ENCODE measurements at places on chromosomes 7 and 10.

DNA sequence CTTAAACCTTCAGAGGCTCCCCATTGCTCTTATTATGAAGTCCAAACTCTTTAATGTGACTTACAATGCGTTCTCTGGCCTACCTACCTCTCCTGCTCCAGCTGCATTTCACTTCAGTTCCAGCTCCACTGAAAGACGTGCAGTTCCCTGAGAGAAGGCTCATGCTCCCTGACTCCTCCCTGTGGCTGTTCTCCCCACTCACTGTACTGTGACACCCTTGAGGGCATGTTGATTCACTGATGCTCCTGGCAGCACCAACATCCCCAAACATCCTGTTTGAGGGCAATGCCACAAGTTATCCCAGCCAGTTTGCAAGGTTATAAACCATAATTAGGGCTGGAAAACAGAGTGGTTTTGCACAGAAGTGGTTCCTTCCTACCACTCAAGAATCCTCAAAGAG, 111.2 kb downstream of the LSM5 start:
- H3K27ac ChIP-seq, result no peak overlapping the region
- DNase-seq, result no peak
- no peaks in the 10 kb centered on the region for H3K4me1 ChIP-seq
- H3K27me3 ChIP-seq, result peaks cover 26% of the 10 kb centered on the region

- no peaks in the 10 kb centered on the region for H3K36me3 ChIP-seq
- no peak overlapping the region for H3K27ac ChIP-seq
- no peaks in the 10 kb centered on the region for H3K27me3 ChIP-seq
- no peak overlapping the region for H3K4me3 ChIP-seq
- H3K4me1 ChIP-seq, result no peaks in the 10 kb centered on the region
These were observed 265.0 kb upstream of the GLI3 start for GRCh38 chr7:42502022-42502421.

GRCh38 chr7:56086761-56087160, 6.0 kb downstream of the PHKG1 start:
- DNase-seq, result no peak
- no peak overlapping the region for H3K4me3 ChIP-seq

GRCh38 chr10:110733218-110733952, 89.2 kb downstream of the RBM20 start:
- H3K27me3 ChIP-seq, result peaks cover 45% of the 10 kb centered on the region
- no peak for DNase-seq
- H3K36me3 ChIP-seq, result no peaks in the 10 kb centered on the region

- H3K36me3 ChIP-seq, result peaks cover 24% of the 10 kb centered on the region
- no peak overlapping the region for H3K27ac ChIP-seq
- H3K27me3 ChIP-seq, result no peaks in the 10 kb centered on the region
- peaks cover 75% of the 10 kb centered on the region for H3K4me1 ChIP-seq
- DNase-seq, result no peak
These were observed 6.3 kb downstream of the CAMK2G start for GRCh38 chr10:73867871-73868631.

DNA sequence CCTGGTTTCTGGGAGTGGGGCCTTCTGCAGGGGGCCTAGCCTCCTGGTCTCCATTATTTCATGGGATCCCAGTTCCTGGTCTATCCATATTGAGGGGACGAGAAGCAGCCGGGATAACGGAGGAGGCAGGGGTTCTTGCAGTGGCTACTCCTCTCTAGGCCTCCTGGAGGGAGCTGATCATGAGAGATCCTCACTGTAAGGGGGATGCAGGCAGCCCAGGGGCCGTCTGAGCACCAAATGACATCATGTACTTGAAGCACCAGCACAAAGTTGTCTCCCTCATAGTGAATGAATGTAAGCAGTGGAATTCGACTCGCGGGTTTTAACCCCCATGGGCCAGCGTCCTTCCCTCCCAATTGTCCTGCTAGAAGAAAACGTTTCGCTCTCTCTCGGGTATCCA, 964 bp upstream of the ADCY1 start:
- peaks cover 4% of the 10 kb centered on the region for H3K36me3 ChIP-seq
- H3K27me3 ChIP-seq, result peaks cover 81% of the 10 kb centered on the region
- peaks cover 4% of the 10 kb centered on the region for H3K4me1 ChIP-seq
- no peak overlapping the region for H3K27ac ChIP-seq

GRCh38 chr7:49624611-49625010, 148.8 kb upstream of the VWC2 start:
- no peak overlapping the region for H3K4me3 ChIP-seq
- no peaks in the 10 kb centered on the region for H3K4me1 ChIP-seq

GRCh38 chr7:96669812-96670211, 39.8 kb downstream of the SEM1 start:
- H3K4me1 ChIP-seq, result peaks cover 3% of the 10 kb centered on the region
- no peak overlapping the region for H3K4me3 ChIP-seq
- no peaks in the 10 kb centered on the region for H3K27me3 ChIP-seq
- no peak for DNase-seq

DNA sequence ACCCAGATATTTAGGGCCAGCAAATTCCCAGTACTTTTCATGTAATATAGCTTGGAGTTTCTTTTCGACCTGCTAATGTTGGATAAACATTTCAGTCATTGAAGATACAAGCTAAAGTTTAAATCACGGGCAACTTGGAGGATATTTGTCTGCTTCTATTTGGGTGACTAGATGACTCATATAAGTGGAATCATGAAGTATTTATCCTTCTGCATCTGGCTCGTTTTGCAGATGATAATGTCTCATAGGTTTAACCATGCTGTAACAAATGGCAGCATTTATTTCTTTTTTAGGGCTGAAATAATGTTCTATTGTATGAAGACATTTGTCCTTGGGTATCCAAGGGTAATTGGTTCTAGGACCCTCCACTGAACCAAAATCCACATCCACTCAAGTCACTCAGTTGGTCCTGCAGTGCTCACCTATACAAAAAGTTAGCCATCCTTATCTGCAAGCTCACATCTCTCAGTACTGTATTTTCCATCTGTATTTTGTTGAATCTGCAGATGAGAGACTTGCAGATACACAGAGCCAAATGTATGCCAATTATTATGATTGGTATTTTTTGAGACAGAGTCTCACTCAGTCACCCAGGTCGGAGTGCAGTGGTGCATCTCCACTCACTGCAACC, 187.2 kb upstream of the CSTF2T start:
- no peaks in the 10 kb centered on the region for H3K4me1 ChIP-seq
- no peak overlapping the region for H3K27ac ChIP-seq
- H3K36me3 ChIP-seq, result peaks cover 4% of the 10 kb centered on the region
- no peak for DNase-seq

DNA sequence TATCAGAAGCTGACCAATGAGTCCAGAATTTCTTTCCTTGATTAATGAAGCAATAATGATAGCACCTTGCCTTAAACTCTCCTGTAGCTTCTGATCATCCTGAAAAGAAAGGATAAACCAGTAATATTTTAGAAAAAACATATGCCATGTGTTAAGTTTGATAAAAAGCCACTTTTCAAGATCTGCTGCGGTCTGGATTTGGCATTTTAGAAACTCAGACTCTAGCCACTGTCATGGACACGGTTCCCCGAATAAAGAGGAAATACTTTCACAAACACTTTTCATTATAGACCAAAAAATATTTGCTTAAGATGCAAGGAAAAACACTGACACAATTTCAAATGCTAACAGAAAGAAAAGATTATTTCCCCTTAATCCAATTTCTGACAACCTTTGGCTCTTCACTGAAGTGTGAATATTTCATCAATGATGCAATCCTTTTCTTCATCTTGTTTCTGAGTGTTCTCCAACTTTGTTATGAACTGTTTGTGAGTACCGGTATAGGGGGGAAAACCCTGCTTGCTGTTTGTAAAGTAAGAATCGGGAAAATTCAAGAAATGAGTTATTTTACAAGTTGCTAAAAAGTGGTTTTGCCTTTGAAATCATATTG, 329.5 kb downstream of the CRPPA start:
- no peak overlapping the region for H3K4me3 ChIP-seq
- no peaks in the 10 kb centered on the region for H3K4me1 ChIP-seq
- no peaks in the 10 kb centered on the region for H3K27me3 ChIP-seq
- no peak for DNase-seq
- H3K36me3 ChIP-seq, result no peaks in the 10 kb centered on the region

DNA sequence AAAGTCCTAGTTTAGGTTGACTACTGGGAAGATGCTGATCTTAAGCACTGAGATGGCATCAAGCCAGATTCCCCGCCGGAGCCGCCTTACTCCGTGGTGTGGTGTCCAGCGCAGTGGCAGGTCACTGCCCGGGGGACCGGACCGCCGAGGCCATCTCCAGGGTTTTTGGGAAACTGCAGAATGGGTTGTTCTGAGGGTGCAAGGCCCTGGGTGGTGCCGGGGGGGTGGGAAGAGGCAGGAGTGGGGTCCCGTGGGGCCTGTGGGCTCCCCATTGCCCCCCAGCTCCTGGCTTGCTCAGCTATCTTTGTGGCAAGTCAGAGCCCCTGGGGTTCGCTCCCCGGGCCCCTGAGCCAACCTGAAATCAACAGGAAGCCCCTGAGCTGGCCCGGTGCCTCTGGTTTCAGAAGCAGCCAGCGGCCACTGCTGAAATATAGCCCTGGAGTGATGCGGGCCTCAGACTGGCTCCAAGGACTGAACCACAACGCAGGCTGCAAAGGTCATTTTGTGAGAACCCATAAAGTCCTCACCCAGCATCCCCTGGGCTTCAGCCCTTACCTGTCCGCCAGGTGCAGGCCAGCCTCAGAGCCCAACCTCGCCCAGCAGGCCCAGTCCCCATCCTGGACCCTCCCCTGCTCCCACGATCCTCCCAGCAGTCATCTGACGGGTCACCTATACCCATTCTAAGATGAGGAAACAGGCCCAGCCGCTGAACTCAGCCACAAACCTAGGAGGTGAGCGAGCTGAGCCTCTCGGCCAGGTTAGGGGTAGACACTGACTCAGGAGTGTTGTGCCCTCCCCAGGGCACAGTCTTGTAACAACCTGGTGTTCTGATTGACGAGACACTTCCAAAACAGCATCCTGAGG, 102.7 kb downstream of the PDGFA start:
- no peaks in the 10 kb centered on the region for H3K36me3 ChIP-seq
- H3K27ac ChIP-seq, result no peak overlapping the region
- H3K27me3 ChIP-seq, result no peaks in the 10 kb centered on the region
- peaks cover 2% of the 10 kb centered on the region for H3K4me1 ChIP-seq

DNA sequence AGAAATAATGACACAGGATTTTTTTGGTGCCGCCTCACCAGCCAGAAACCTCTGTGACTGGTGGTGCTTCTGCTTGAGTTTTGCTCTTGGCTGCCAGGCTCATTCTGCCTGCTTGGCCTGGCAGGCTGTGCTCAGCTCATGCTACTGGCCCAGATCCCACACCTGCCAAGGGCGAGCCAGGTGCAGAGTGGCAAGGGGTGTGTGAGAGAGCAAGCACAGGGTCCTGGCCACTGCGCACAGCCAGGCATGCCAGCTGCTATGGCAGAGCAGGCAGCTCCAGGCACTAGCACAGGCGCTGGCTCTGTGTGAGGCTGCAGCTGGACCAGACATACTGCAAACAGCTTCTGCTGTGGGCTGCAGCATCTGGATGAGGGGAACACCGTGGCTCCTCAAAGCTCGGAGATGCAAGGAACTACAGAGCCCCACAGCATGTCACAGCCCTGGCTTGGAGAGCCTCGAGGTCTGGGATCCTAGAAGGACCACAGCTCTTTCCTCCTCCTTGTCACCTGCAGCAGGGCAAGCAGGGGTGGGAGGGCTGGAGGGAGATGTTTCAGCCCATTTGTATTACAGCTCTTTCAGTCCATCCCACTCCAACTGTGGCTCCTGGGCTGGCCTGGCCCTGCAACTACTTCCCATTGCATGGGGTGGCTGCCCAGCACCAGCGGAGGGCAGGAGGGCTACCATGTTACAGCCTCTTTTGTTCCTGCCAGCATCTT, 313.4 kb upstream of the SEMA3C start:
- no peaks in the 10 kb centered on the region for H3K4me1 ChIP-seq
- no peak for DNase-seq
- no peak overlapping the region for H3K4me3 ChIP-seq
- H3K36me3 ChIP-seq, result no peaks in the 10 kb centered on the region
- no peak overlapping the region for H3K27ac ChIP-seq
- no peaks in the 10 kb centered on the region for H3K27me3 ChIP-seq

GRCh38 chr10:95792211-95792780, 36.3 kb downstream of the ENTPD1 start:
- no peak overlapping the region for H3K4me3 ChIP-seq
- no peak for DNase-seq
- H3K4me1 ChIP-seq, result peaks cover 8% of the 10 kb centered on the region
- H3K27me3 ChIP-seq, result no peaks in the 10 kb centered on the region
- peaks cover 3% of the 10 kb centered on the region for H3K36me3 ChIP-seq

DNA sequence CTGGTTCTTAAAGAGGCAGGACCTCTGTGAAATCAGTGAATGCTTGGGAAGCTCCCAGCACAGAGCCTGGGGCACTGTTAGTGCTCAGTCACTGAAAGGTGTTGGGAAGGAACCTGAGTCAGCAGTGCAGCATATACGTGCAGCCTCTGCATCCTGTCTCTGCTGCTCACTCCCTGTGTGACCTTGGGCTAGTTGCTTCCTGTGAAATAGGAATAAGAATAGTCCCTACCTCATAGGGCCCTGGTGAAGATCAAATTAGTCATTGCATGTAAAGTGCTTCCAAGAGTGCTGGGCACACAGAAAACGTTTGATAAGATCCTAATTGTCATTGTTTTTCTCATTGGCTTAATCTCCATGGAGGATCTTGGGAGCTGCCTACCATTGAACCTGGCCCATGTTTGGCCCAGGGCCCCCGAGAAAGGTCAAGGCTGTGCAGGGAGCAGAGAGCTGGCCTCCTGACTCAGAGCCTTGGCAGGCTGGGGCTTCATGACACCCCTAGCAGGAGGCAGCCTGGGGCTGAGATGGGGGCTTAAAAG, 73.3 kb upstream of the COL13A1 start:
- H3K4me3 ChIP-seq, result no peak overlapping the region
- no peak for DNase-seq
- peaks cover 5% of the 10 kb centered on the region for H3K4me1 ChIP-seq
- H3K36me3 ChIP-seq, result no peaks in the 10 kb centered on the region
- peaks cover 66% of the 10 kb centered on the region for H3K27me3 ChIP-seq

DNA sequence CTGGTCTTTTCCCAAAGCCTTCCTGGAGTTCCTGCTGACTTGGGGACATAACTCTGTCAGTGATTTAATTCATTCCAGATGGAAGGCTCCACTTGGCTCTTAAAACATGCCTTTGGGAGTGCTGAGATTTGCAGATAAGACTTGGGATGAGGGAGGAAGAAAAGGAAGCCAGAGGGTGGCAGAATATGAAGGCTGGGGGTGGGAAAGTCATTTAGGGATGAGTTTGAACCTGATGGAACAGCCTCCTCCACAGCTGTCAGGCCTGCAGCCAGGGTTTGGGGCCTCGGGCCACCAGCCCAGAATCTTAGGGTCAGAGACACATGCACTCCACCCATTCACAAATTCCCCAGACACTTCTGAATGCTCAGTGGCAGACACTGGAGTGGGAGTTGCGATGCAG, 28.4 kb upstream of the EIF5AL1 start:
- no peak for DNase-seq
- H3K27ac ChIP-seq, result no peak overlapping the region
- no peak overlapping the region for H3K4me3 ChIP-seq
- no peaks in the 10 kb centered on the region for H3K4me1 ChIP-seq
- peaks cover 3% of the 10 kb centered on the region for H3K36me3 ChIP-seq

All from effector memory CD8-positive, alpha-beta T cell (primary cell).